ENCODE measurements at places on chromosomes 5 and 9.
A peak's percentile ranks its signal among the peaks of the same experiment; 100 is the strongest.

DNA sequence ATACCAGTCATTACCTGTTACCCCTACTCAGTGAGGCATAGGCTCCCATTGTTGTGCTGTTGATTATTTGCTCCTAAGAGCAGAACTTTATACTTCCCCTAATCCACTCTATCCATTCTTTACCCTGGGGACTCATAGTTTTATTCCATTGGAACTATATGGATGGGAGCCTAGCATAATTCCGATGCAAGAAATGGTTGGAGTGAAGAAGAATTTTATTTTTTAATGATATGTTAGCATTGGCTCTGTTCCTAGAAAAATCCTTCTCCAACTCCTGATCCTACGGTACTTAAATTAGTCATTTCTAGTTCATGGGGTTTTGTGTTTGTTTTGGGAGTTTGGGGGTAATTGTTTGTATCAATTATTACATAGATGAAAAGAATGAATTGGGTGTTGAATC is 191.5 kb downstream of the GOLPH3 start:
- H3K4me1 ChIP-seq: no peaks in the 10 kb centered on the region
- DNase-seq: no peak
- H3K4me3 ChIP-seq: no peak overlapping the region

- DNase-seq: no peak
- H3K27ac ChIP-seq: no peak overlapping the region
- H3K4me3 ChIP-seq: no peak overlapping the region
- H3K36me3 ChIP-seq: no peaks in the 10 kb centered on the region
- H3K4me1 ChIP-seq: peaks cover 32% of the 10 kb centered on the region
These were observed 12.4 kb downstream of the AP3S1 start for GRCh38 chr5:115854139-115854538.

- no peaks in the 10 kb centered on the region for H3K36me3 ChIP-seq
- DNase-seq: no peak
- no peaks in the 10 kb centered on the region for H3K4me1 ChIP-seq
- no peak overlapping the region for H3K4me3 ChIP-seq
- H3K27me3 ChIP-seq: no peaks in the 10 kb centered on the region
These were observed 6.9 kb downstream of the KIAA1958 start for GRCh38 chr9:112493393-112494137.

DNA sequence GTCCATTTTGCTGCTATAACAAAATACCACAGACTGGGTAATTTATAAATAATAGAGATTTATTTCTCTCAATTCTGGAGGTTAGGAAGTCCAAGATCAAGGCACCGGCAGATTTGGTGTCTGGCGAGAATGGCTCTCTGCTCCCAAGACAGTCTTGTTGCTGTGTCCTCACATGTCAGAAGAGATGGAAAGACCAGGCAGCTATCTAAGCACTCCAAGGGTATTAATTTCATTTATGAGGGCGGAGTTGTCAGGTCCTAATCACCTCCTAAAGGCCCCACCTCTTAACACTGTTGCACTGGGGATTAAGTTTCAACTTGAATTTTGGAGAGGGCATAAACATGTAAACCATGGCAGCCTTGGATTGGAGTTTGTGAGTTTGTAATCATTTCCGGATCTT is 30.3 kb downstream of the ADCY2 start:
- H3K27me3 ChIP-seq: no peaks in the 10 kb centered on the region
- no peak for DNase-seq
- H3K27ac ChIP-seq: no peak overlapping the region
- H3K4me1 ChIP-seq: no peaks in the 10 kb centered on the region

DNA sequence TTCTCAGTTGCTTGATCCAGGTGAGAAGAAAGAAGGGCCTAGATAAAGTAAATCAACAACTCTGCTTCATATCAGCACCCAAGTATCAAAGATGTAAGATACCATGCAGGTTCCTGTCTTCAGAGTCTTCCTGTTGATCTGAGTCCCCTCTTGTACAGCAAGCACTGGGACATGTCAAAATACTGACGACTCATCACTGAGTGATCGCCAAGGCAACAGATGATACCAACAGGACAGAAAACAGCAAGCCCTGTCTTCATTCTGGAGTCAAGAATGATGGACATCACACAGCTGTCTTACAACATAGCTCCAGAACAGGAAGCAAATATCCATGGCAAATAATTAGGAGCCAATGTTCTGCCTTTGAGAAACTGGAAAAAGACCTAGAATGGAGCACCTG is 83.7 kb downstream of the TARS1 start:
- no peaks in the 10 kb centered on the region for H3K36me3 ChIP-seq
- no peaks in the 10 kb centered on the region for H3K4me1 ChIP-seq
- H3K27me3 ChIP-seq: no peaks in the 10 kb centered on the region
- H3K27ac ChIP-seq: no peak overlapping the region
- no peak overlapping the region for H3K4me3 ChIP-seq

DNA sequence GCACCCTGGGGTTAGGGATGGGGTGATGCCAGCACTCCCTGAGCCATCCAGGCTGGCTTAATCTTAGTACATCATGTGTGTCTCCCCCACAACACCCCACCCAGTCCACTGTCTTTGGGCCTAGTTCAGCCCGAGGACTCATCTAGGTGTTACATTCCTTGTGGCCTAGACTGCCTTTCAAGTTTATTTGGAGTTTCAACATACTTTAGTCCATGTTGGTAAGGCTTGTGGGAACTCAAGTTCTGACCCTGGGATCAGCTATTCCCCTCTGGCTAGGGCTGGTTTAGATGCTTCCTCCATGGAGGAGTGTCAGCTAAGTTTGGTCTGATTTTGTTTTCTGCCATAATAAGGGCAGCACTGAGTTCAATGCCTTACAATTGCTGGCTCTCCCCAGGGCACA is 302.4 kb downstream of the SMARCA2 start:
- H3K27ac ChIP-seq: no peak overlapping the region
- no peak for DNase-seq
- H3K4me3 ChIP-seq: no peak overlapping the region
- no peaks in the 10 kb centered on the region for H3K27me3 ChIP-seq
- H3K36me3 ChIP-seq: no peaks in the 10 kb centered on the region
- no peaks in the 10 kb centered on the region for H3K4me1 ChIP-seq

- no peak overlapping the region for H3K4me3 ChIP-seq
- H3K27me3 ChIP-seq: no peaks in the 10 kb centered on the region
- no peaks in the 10 kb centered on the region for H3K36me3 ChIP-seq
- no peak overlapping the region for H3K27ac ChIP-seq
These were observed 295.2 kb downstream of the ADGRV1 start for GRCh38 chr5:90853750-90854149.

DNA sequence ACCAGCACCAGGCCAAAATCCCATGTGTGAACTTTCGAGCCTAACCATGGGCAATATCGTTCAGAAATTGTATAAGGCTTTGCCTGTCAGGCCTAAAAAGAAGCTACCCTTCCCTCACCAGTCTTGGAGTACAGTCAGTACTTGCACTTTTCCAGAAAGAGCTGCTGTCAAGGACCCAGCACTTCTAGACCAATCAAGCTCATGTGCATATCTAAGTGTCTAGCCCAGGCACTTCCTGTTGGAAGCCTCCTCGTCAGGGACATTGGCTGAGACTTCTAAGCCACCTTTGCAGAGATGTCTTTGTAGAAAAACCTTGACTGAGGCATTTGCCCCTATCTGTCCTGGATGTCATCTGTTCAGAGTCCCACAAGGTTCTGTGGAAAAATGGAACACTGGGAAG is 1930.5 kb downstream of the EFNA5 start:
- H3K27ac ChIP-seq: no peak overlapping the region
- no peaks in the 10 kb centered on the region for H3K27me3 ChIP-seq
- no peak overlapping the region for H3K4me3 ChIP-seq
- no peak for DNase-seq
- no peaks in the 10 kb centered on the region for H3K4me1 ChIP-seq
- H3K36me3 ChIP-seq: no peaks in the 10 kb centered on the region

GRCh38 chr5:78554670-78555069 is 93.9 kb downstream of the LHFPL2 start:
- H3K4me1 ChIP-seq: no peaks in the 10 kb centered on the region
- no peak overlapping the region for H3K27ac ChIP-seq

DNA sequence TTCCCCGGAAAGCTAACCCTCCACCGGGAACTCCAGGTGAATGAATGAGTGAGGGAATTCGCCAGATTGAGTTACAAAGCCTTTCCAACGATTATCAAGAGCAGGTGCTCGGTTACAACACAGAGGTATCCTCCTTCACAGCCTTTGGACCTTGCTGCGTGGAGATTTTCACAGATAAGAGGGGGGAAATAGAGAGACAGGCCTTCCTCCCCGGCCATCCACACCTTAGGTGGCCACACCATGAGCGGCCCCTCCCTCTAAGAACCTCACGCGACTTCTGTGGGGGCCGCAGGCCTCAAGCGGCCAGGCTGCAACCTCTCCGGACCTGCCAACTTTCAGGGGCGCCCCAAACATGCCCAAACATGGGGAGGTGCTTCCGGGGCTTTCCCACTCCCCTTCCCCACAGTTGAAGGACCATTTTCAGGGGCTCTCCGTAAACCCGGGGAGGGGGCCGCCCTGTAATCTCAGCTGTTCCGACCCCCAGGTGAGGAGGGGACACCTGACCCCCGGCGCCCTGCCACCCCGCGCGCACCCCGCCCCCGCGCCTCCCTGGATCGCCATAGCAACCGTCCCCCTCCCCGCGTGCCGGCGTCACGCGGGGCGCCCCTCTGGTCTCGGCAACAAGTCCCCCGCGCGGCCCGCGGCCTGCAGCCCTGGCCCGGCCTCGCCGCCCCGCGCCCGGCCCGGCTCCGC is 603 bp downstream of the DENND1A start:
- H3K4me3 ChIP-seq: peak overlapping the region; percentile 89
- H3K27ac ChIP-seq: peak overlapping the region; percentile 68
- no peaks in the 10 kb centered on the region for H3K36me3 ChIP-seq
- no peak for DNase-seq
- no peaks in the 10 kb centered on the region for H3K27me3 ChIP-seq

DNA sequence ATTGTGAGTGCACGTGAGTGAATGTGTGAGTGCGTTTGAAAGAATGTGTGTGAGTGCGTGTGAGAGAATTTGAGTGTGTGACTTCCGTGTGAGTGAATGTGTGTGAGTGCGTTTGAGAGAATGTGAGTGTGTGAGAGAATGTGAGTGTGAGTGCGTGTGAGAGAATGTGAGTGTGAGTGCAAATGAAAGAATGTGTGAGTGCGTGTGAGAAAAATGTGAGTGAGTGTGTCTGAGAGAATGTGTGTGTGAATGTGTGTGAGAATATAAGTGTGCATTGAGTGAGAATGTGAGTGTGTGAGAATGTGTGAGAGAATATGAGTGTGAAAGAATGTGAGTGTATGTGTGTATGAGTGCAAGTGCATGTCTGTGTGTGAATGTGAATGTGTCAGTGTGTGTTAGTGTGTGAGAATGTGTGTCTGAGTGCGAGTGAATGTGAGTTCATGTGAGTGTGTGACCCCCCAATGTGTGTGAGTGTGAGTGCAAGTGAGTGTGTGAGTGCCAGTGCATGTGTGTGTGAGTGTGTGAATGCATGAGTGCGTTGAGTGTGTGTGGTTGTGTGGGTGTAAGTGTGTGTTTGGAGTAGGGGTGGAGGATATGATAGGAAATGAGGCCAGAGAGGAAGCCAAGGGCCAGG is 37.9 kb upstream of the LHX2 start:
- H3K36me3 ChIP-seq: no peaks in the 10 kb centered on the region
- DNase-seq: no peak
- no peak overlapping the region for H3K27ac ChIP-seq
- no peaks in the 10 kb centered on the region for H3K4me1 ChIP-seq
- H3K27me3 ChIP-seq: peaks cover 13% of the 10 kb centered on the region
- no peak overlapping the region for H3K4me3 ChIP-seq

DNA sequence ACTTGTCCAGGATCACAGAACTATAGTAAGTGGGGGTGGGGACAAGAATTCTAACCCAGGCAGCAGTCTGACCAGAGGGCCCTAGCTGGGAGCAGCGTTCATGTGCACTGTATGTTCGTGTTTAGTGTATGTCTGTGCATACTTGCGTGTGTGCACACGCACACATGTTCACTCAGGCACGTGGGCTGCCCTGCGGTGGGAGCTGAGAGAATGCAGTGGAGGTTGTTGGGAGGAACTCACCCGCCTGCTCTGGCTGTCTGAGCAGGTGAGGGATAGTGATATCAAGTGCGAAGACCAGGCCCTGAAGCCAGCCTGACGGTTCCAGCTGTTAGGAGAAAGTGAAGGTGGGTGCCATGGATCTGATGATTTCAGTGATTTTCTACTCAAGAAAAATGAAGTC is 942 bp downstream of the DCANP1 start:
- H3K27me3 ChIP-seq: no peaks in the 10 kb centered on the region
- H3K4me3 ChIP-seq: no peak overlapping the region
- DNase-seq: peak; percentile 20
- no peak overlapping the region for H3K27ac ChIP-seq

- no peaks in the 10 kb centered on the region for H3K36me3 ChIP-seq
- H3K27me3 ChIP-seq: no peaks in the 10 kb centered on the region
- peaks cover 2% of the 10 kb centered on the region for H3K4me1 ChIP-seq
- H3K27ac ChIP-seq: no peak overlapping the region
These were observed 378.8 kb upstream of the ZNF608 start for GRCh38 chr5:125125031-125125823.

GRCh38 chr5:95689680-95690079 is 6.9 kb upstream of the SPATA9 start:
- no peaks in the 10 kb centered on the region for H3K27me3 ChIP-seq
- no peak for DNase-seq
- no peak overlapping the region for H3K4me3 ChIP-seq

DNA sequence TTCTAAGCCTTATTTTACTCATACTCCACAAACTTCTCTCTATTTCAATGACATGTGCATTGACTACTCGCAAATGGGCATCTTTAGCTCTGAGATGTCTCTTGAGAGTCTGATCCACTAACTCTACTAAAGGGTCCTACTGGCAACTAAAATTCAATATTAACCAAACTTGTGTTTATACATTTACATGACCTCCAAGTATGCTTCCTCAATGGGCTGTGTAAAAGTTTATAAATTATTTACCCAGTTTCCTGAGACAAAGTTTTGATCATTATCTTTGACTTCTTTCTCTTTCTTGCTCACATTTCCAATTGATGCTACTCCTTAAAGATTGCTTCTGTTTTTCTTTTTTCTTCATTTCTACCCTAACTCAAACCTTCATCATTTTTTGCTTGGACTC is 510.1 kb upstream of the DAB2 start:
- DNase-seq: no peak
- H3K27me3 ChIP-seq: no peaks in the 10 kb centered on the region
- H3K36me3 ChIP-seq: no peaks in the 10 kb centered on the region
- H3K27ac ChIP-seq: no peak overlapping the region
- H3K4me1 ChIP-seq: no peaks in the 10 kb centered on the region
- H3K4me3 ChIP-seq: no peak overlapping the region

GRCh38 chr5:138274189-138274853 is at the start of gene GFRA3:
Gene GFRA3 (minus strand): TSS chr5:138274621. CDS start chr5:138274424, 197 bp downstream.
- peak within 1 kb of the TSS; percentile 48 for H3K4me3 ChIP-seq
- H3K4me1 ChIP-seq: no peaks in the 10 kb centered on the region
- peak; percentile 63 for DNase-seq
- peaks cover 20% of the 10 kb centered on the region for H3K27me3 ChIP-seq
- peak within 1 kb of the TSS; percentile 30 for H3K27ac ChIP-seq
- H3K36me3 ChIP-seq: no peaks in the 10 kb centered on the region

DNA sequence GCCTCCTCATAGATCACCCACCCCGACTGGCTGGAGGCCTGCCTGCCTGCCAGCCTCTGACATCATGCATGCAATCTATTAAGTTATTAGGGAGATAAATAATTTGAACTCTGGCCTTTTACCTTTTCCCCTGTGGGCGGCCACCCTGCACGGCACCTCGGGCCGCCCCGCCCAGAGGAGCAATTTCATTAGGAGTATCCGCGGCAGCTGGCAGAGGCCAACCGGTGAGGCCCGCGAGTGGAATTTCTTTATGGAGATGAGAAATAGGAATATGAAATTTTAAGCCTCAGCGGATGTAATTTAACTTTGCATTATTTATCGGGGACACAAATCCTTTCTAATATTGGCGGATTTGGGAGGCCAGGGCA is 22.5 kb downstream of the LHX3 start:
- no peaks in the 10 kb centered on the region for H3K4me1 ChIP-seq
- no peaks in the 10 kb centered on the region for H3K36me3 ChIP-seq
- DNase-seq: no peak
- no peak overlapping the region for H3K4me3 ChIP-seq
- H3K27me3 ChIP-seq: no peaks in the 10 kb centered on the region
